ENCODE measurements at places on chromosomes 7 and 10. TPM values are rescaled to one million over a fixed set of nuclear protein-coding genes. Genes with fewer than 3 reads are reported as not detected.

GRCh38 chr10:20877986-20878983 is 18.8 kb downstream of the NEBL start:
- DNase-seq, result no peak

KCND2 gene
- polyA plus RNA-seq, result not detected

GRCh38 chr10:18473424-18474117 is 177.8 kb downstream of the NSUN6 start:
- DNase-seq, result no peak

DNA sequence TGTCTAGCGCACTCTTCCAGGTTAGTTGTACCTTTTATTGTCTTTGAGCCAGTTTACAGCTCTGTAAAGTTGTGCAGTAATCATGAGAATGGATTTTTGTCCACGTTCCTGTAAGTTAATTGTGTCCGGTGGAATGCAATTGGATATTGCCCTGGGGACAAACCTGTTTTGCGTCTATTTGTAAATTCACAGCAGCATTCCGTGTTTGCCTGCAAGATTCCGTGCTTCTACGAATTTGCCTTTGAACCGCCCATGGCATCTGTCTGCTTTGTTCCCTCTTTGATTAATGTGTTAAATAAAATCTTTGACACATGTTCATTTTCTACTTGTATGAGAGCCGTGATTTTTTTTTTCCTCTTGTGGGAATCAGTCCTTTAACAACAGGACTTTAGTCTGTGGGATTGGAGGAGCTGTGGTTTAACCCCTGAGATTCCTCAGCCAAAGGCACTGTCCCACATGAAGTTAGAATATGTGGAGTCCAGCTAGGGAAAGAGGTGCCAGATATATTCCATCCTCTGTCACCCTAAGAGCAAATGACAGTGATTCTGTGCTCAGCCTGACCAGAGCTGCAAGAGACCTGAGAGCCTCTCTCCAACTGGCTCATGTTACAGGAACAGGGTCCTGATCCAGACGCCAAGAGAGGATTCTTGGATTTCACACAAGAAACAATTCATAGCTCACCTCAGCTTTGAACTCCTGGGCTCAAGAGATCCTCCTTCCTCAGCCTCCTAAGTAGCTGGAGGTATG is 126.3 kb downstream of the COL26A1 start:
- no peak for DNase-seq

GRCh38 chr7:42194238-42194637 is 42.8 kb downstream of the GLI3 start:
- DNase-seq, result no peak

- DNase-seq, result no peak
Observed at GRCh38 chr7:131826960-131827359, 270.5 kb upstream of the PODXL start.

- DNase-seq, result no peak
Observed at GRCh38 chr7:28296571-28297483, 115.5 kb upstream of the CREB5 start.

MYL10 gene
- polyA plus RNA-seq, result not detected

DNA sequence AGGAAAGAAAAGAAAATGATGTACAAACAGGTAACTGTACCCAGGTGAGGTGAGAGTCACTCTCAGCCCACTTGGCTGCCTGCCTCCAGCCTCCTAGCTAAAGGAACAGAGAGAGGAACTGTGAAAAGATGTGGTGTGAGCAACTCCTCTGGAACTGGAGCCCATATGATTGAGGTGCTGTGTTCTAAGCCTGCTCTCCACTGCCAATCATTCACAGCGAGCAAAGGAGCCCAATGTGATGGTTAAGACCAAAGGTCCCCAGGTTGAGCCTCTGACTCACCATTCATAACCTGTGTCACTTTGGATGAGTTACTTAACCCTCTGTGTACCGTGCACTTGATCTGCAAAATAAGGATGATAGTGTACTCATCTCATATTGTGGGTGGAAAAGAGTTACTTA is 868.1 kb upstream of the AUTS2 start:
- no peak for DNase-seq
